ENCODE measurements at places on chromosomes 6 and 20. TPM values are rescaled to one million over a fixed set of nuclear protein-coding genes. Genes with fewer than 3 reads are reported as not detected.

The PRKN gene
- 0.55 TPM for total RNA-seq

The SLC16A10 gene
- 3.3 TPM for total RNA-seq

The SLC17A3 gene
- total RNA-seq = not detected

The RBPJL gene
- not detected for total RNA-seq

The FOXP4 gene
- total RNA-seq = 22.3 TPM

The MICAL1 gene
- total RNA-seq = 34.7 TPM

The IPCEF1 gene
- total RNA-seq = 19.2 TPM

DNA sequence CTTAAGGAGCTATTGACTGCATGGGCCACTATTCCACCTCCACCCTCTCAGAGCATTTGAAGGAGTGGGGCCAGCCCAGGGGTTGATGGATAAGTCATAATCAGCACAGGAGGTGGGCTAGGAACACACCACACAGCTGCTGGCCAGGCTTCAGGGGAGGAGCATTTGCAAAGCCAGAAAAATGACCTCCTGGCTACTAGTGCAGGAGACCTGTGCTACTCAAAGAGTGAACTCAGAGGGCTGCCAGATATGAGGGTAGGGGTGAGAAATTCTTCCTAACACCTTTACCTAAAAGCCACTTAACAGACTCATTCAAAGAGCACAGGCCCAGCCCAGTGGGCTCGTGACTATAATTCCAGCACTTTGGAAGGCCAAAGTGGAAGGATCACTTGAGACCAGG, 210.8 kb downstream of the TBXT start:
- no peaks in the 10 kb centered on the region for H3K4me1 ChIP-seq
- H3K27me3 ChIP-seq = no peaks in the 10 kb centered on the region
- DNase-seq = no peak
- H3K4me3 ChIP-seq = no peak overlapping the region

GRCh38 chr20:40104959-40105358, 584.1 kb downstream of the MAFB start:
- no peak overlapping the region for H3K4me3 ChIP-seq
- H3K4me1 ChIP-seq = no peaks in the 10 kb centered on the region
- no peak for DNase-seq
- no peaks in the 10 kb centered on the region for H3K36me3 ChIP-seq
- no peaks in the 10 kb centered on the region for H3K27me3 ChIP-seq

- H3K27ac ChIP-seq = no peak overlapping the region
- no peak for DNase-seq
- no peaks in the 10 kb centered on the region for H3K36me3 ChIP-seq
- H3K4me3 ChIP-seq = no peak overlapping the region
- peaks cover 6% of the 10 kb centered on the region for H3K4me1 ChIP-seq
Observed at GRCh38 chr6:159168536-159169192, 536 bp upstream of the FNDC1 start.

- H3K4me1 ChIP-seq = peaks cover 23% of the 10 kb centered on the region
- no peak for DNase-seq
- no peaks in the 10 kb centered on the region for H3K36me3 ChIP-seq
- no peak overlapping the region for H3K4me3 ChIP-seq
Observed at GRCh38 chr6:11374036-11375010, 141.9 kb upstream of the NEDD9 start.

DNA sequence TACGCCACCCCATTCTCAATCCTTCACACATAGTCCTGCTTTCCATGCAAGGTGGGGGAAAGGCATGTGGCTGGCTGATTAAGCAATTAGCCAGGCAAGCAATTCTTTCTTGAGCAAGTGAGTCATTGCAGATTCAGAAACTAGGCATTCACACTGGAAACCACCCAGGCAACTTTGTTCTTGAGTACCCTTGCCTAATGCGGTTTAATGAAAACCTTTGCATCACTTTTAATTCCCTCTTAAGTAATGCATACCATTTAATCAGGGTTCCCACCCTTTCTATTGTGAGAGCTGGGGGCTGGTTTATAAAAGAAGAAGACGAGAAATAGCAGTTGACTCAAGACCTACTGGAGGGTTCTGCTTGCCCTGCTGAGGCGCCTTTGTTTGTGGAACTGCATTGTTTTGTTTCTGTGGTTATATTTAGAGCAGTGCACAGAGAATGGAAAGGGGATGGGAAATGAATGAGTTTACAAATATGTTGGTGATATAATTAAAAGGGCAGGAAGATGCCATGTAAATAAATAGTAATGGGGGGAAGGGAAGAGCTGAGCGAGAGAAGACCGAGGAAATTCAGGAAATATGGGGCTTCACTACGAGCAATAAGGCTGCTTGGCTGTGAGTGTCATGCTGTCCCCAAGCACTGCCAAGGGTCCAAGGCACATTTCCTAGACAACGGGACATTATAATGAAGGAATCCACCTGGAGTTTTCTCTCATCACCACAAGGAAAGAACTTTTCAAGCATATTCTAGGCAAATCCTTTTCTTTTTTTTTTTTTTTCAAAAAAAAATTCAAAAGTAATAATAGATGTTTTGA, 48.8 kb upstream of the TSHZ2 start:
- no peak overlapping the region for H3K27ac ChIP-seq
- H3K4me1 ChIP-seq = no peaks in the 10 kb centered on the region
- H3K36me3 ChIP-seq = no peaks in the 10 kb centered on the region
- H3K4me3 ChIP-seq = no peak overlapping the region

GRCh38 chr20:21510414-21511384, 3.2 kb downstream of the NKX2-2 start:
- H3K36me3 ChIP-seq = no peaks in the 10 kb centered on the region
- peaks cover 41% of the 10 kb centered on the region for H3K4me1 ChIP-seq
- no peak overlapping the region for H3K27ac ChIP-seq

DNA sequence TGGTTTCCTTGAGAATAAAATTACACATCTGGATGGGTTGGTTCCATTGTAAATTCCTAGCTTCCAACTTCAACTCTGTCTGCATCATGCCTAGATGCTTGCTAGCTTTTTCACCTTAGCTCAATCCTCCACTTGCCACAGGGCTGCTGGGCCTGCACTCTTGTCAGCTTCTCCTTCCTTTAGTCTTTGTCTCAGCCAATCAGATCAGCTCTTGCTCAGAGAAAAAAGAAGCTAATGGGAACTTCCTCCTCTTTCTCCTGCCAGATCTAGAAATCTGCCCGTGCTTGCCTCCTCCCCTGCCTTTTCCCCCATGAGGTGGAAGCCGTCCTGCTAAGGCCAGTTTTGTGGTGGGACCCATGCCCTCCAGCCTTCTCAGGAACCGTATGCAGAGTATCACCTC, 18.5 kb downstream of the RAE1 start:
- no peak overlapping the region for H3K4me3 ChIP-seq
- peaks cover 71% of the 10 kb centered on the region for H3K36me3 ChIP-seq
- peaks cover 6% of the 10 kb centered on the region for H3K4me1 ChIP-seq
- H3K27ac ChIP-seq = no peak overlapping the region

- H3K27ac ChIP-seq = no peak overlapping the region
- no peak overlapping the region for H3K4me3 ChIP-seq
- DNase-seq = no peak
- H3K36me3 ChIP-seq = no peaks in the 10 kb centered on the region
- H3K4me1 ChIP-seq = no peaks in the 10 kb centered on the region
Observed at GRCh38 chr6:31479151-31479932, 18.6 kb upstream of the MICB start.

DNA sequence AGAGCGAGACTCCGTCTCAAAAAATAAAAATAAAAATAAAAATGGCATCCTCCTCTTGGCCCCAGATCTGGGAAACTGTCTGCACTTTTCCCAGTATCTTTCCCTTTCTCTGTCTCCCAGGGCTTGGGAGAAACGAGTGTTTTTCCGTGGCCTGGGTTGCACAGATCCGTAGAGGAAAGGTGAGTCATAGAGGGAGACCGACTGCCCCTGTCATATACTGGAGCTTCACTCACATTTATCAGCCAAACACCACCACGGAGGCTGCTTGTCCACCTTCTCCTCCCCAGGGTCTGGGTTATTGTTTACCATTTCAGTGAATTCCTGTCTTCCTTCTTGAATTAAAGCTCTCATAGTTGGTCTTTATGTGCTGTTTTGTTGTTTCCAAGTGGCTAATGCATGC, 31.9 kb upstream of the EIF2S2 start:
- H3K4me1 ChIP-seq = no peaks in the 10 kb centered on the region
- no peaks in the 10 kb centered on the region for H3K36me3 ChIP-seq
- H3K27me3 ChIP-seq = no peaks in the 10 kb centered on the region
- no peak overlapping the region for H3K4me3 ChIP-seq

DNA sequence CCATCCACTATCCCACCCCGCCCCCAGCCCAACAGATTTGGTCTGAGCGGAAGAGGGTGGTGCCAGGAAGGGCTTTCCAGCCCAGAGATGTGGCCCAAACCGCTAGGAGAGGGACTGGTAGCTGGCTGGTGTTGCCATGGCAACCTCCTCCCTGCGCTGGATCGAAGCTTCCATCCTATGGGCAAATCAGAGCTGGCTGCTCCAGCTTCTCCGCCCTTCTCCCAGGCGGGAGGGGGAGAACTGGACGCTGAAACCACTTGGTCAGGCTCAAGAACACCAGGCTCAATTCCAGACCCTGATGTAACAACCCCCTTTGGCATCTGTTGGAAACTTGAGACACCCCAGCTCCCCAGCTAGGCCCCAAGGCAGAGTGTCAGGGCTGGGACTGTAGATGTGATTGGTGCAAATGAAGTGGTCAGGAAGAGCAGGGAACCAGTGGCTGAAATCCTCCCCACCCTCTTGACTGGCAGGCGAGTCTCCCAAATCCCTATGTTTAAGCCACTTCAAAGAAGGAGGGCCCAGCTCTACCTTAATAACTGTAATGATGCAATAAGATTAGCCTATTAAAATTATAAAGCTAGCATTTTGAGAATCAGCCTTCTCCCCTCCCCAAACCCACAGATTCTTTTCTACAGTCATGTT, 4.2 kb downstream of the RIMS4 start:
- H3K4me3 ChIP-seq = no peak overlapping the region
- H3K36me3 ChIP-seq = no peaks in the 10 kb centered on the region
- H3K27ac ChIP-seq = no peak overlapping the region
- H3K27me3 ChIP-seq = peaks cover 29% of the 10 kb centered on the region

GRCh38 chr6:134205366-134205765, 112.5 kb downstream of the SGK1 start:
- no peak overlapping the region for H3K4me3 ChIP-seq
- no peak overlapping the region for H3K27ac ChIP-seq
- no peaks in the 10 kb centered on the region for H3K4me1 ChIP-seq
- no peaks in the 10 kb centered on the region for H3K27me3 ChIP-seq
- H3K36me3 ChIP-seq = no peaks in the 10 kb centered on the region

DNA sequence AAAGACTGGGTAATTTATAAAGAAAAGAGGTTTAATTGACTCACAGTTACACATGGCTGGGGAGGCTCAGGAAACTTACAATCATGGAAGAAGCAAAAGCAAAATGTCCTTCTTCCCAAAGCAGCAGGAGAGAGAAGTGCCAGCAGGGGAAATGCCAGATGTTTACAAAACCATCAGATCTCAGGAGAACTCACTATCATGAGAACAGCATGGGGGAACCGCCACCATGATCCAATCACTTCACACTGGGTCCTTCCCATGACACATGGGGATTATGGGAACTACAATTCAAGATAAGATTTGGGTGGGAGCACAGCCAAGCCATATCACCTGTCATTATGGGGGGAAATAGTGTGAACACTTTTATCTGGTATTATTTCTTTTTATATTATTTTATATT, 557.2 kb downstream of the EYS start:
- no peaks in the 10 kb centered on the region for H3K36me3 ChIP-seq
- no peaks in the 10 kb centered on the region for H3K4me1 ChIP-seq
- no peak overlapping the region for H3K4me3 ChIP-seq

DNA sequence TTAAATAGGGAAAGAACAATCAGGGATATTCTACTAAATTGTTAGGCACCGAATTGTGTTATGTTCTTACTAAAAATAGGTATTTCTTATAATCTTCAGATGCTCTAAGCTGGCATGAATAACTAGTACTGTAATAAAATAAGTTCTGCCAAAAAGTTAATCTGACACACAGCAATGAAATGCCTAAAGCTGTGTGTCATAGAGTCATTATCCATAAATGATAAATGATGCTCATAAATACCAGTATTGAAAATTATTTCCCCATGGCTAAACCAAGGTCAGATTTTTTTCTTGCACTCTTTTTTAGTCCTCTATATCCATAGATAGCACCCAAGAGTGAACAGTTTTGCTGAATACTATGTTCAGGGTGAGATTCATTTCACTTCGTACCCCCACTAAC, 11.7 kb upstream of the PRIM2 start:
- no peaks in the 10 kb centered on the region for H3K27me3 ChIP-seq
- no peak for DNase-seq
- no peaks in the 10 kb centered on the region for H3K4me1 ChIP-seq
- H3K27ac ChIP-seq = no peak overlapping the region
- H3K4me3 ChIP-seq = no peak overlapping the region

DNA sequence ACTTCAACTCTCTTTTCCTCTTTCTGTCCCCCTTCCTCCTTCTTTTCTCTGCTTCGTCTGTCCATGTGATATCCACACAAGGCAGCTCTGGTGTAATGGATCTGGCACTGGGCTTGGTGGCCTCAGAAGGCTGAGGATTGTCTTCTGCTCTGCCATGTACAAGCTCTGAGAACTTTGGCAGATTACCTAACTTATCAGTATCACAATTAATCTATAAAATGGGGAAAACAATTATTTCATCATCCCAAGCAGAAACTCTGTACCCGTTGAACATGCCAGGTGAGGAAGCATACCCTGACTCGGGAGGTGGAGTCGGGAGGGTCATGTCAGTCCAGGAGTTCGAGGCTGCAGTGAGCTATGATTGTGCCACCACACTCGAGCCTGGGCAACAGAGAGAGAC, 10.6 kb downstream of the RNF144B start:
- no peak overlapping the region for H3K4me3 ChIP-seq
- no peaks in the 10 kb centered on the region for H3K36me3 ChIP-seq
- no peaks in the 10 kb centered on the region for H3K27me3 ChIP-seq
- H3K4me1 ChIP-seq = no peaks in the 10 kb centered on the region
- DNase-seq = no peak

- H3K36me3 ChIP-seq = no peaks in the 10 kb centered on the region
- H3K4me1 ChIP-seq = peaks cover 14% of the 10 kb centered on the region
- H3K27ac ChIP-seq = no peak overlapping the region
- no peaks in the 10 kb centered on the region for H3K27me3 ChIP-seq
Observed at GRCh38 chr6:139338795-139339194, 35.7 kb downstream of the CITED2 start.

- H3K27me3 ChIP-seq = no peaks in the 10 kb centered on the region
- no peak overlapping the region for H3K27ac ChIP-seq
- no peak for DNase-seq
Observed at GRCh38 chr6:21402368-21402767, 191.2 kb upstream of the SOX4 start.

DNA sequence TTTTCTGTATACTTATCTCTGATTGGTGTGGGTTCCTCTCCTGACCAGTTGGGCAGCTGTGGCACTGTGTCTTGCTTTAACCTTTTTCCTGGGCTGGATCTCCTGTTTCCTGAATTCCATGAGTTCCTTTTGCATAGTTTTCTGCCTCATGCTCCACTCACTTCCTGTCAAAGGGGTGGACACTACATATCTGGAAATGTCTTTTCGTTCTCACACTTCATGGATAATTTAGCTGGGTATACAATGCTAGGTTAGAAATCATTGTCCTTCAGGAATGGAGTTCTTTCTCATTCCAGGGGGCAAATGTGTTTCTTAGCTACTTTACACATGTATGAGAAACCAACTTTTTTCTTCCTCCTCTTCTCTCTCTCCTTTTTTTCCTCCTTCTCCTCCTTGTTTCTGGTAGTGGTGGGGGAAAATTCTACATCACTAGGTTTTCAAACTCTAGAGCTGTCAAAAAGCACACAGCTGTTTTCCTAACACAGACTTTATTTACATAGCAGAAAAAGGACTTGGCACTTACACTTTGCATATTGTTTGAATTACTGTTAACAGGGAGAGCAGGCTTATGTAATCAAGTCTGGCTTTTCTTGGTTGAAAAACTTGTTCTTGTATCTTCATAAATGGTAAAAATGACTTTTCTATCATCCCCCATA, 9.0 kb upstream of the DDX27 start:
- no peaks in the 10 kb centered on the region for H3K4me1 ChIP-seq
- no peaks in the 10 kb centered on the region for H3K27me3 ChIP-seq
- DNase-seq = no peak
- no peak overlapping the region for H3K27ac ChIP-seq
